GM06990 (cell line): ENCODE measurements at places on chromosomes 6 and 20.

GRCh38 chr6:99629293-99629692 lies 22.7 kb downstream of the PRDM13 start:
- no peak for DNase-seq

- DNase-seq, result no peak
Observed at GRCh38 chr6:153018355-153018754, 15.8 kb upstream of the MTRF1L start.

GRCh38 chr20:4195499-4195898 lies 180.1 kb upstream of the RNF24 start:
- no peak for DNase-seq

DNA sequence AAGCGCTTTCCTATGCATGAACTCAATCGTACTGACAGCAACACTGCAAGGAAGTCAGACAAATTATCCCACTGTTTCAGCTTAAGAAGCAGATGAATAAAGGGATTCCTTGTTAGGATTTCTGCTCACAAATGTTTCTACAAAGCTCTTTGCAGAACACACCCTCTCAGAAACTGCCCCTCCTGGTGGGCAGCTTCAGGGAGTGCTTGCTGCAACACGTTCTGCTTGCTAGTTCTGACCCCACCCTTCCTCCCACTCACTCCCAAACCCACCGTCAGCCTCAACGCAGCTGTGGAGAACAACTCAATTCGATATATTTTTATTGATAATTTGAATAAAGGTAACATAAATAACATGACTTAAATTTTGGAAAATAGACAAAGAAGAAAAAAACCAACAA lies 250.8 kb upstream of the PRDM1 start:
- DNase-seq, result no peak

DNA sequence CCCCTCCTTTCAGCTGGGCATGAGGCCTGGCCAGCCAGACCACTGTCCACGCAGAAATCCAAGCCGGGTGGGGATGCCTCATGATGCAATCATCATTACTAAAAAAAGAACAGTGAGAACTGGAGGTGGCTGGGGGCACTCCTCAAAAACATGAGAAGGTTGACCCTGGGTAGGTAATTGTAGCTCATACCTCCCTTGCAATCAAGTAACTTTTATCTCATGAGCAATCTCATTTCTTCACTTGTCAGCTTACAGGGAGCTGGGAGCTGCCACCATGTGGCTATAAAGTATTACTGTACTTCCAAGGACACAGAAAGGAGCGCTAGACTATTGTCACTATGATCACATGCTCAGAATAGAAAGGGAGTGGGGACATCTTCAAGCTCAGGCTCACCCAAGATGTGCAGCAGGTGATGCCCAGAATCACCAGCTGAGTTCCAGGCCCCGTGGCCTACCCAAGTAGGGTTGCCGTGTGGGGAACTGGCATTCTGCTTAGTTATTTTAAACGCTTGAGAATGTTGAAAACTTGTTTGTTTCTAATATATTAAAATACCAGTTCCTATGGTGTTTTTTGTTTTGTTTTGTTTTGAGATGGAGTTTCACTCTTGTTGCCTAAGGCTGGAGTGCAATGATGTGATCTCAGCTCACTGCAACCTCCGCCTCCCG lies 3.0 kb upstream of the CDH26 start:
- no peak for DNase-seq

DNA sequence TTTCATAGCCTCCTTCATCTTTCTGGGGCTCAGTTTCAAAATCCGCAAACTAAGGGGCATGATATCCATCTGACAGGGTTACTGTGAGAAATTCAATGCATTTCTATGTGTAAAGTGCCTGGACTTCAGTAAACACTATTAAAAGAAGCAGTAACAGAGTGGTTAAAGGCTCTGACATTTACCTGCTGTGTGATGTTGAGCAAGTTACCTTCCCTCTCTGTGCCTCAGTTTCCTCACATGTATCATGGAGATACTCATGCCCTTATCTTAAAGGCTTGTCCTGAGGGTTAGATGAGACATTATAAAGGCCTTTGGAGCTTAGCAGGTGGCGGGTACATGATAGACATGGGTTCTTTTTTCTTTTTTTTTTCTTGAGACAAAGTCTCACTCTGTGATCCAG lies 46.8 kb downstream of the EYA2 start:
- no peak for DNase-seq

- no peak for DNase-seq
Observed at GRCh38 chr20:17836303-17836861, 132.2 kb downstream of the SNX5 start.

DNA sequence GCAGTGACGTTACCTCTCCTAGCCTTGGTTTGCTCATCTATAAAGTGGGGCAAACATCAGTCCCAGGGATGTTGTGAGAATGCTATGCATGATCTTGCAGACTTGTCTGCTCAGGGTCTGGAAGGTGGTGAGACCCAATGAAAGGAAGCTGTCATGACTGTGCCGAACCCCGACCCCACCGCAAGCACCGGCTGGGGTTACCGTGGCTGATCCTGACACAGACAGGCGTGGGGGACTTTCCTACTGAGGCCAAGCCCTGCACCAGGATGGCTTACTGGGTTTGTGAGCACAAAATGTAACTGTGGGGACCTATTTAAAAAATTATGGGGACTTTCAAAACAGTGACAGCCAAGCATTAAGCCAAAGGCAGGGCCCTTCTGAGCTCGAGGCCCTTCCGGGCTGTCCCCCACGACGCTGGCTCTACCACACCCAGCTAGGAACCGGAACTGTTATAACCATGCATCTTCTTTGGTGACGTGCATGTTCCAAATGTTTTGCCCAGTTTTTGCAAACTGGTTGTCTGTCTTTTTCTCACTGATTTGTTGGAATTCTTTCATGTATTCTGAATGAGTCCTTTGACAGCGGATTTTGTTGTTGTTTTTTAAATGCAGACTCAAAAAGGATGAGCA lies 76.6 kb upstream of the PMEPA1 start:
- DNase-seq, result peak; percentile 16

DNA sequence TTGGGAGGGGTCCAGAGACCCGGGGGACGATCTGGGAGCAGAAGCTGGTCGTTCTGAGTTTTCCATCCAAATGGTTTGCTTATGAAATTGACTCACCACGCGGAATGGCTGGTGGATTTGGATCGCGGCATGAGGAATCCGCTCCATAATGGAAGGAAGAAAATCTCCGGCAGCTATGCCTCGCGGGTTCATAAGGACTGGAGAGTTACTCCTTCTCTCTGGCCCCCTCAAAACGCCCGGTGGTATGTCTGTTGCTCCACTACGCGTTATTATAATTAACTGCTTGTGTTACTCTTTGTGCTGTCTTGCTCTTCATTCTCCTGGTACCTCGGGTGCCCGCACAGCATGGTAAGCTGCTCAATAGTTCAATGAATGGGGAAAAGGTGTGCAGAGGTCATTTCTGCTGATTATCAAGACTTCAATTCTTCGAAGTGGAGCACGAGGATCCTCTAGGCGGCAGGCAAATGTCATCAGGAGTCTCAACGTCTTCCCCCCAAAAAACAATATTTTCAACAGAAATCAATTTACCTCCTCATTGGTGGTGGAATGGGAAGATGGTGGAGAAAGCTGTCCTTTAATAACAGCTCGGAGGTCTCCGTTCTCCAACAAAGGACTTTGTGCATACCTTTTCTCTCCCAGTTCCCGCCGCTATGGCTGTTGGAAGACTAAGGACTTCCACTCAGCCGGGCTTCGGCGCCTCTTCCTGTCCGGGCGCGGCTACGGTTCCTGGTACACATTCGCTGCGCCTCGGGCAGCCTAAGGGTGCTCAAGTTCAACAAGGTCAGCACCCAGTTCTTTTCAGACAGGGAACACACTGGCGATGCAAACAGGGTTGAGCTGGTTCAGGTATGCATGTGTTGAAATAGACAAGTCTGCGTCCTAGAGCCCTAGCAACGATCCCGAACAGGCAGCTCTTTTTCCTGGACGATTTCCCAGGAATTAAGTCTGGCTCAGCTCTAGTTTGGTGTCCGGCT lies 9.2 kb upstream of the PRSS16 start:
- peak; percentile 22 for DNase-seq

DNA sequence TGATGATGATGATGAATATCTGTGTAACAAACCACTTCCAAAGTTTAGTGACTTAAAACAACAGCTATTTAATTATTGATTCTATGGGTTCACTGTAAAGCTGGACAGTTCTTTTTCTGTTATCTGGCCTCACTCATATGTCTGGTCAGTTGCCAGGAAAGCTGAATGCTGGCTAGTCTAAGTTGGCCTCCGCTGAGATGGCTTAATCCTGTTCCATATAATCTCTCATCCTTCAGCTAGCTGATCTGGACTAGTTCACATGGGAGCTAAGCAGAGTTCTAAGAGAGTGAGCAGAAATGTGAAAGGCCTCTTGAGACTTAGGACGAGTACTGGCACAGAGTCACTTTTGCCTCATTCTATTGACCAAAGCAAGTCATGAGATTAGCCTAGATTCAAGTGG lies 334.7 kb upstream of the FLRT3 start:
- no peak for DNase-seq
